Stimulated activated CD8-positive, alpha-beta memory T cell treated with anti-CD3 and anti-CD28 coated beads, Interleukin-7, amount 100 ng/mL, for 24 hours (primary cell): ENCODE measurements at places on chromosomes 13 and 19.
A peak's percentile ranks its signal among the peaks of the same experiment; 100 is the strongest.

- DNase-seq, result no peak
Observed at GRCh38 chr13:46389457-46390451, 2.7 kb upstream of the RUBCNL start.

- DNase-seq, result no peak
Observed at GRCh38 chr13:29835280-29836061, 14.9 kb downstream of the UBL3 start.

GRCh38 chr13:87403748-87404432 is 267.3 kb upstream of the SLITRK5 start:
- no peak for DNase-seq

DNA sequence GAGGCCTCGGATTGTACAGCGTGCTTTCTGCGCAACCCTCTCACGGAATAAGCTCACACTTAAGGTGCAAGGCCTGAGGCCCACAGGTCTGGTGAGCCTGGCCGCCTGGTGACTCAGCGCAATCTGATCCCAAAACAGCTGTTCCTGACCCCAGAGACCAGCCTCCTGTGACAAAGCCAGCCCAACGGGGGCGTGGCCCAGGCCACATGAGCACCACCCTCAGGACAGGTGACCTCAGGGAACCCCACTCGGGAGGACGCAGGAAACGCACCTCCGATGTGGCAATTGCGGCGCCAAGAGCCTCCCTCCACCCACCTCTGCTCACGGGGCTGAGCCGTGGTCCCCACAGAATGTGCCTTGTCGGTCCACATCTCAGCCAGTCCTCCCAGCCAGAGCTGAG is 26.4 kb downstream of the GRTP1 start:
- DNase-seq, result no peak

DNA sequence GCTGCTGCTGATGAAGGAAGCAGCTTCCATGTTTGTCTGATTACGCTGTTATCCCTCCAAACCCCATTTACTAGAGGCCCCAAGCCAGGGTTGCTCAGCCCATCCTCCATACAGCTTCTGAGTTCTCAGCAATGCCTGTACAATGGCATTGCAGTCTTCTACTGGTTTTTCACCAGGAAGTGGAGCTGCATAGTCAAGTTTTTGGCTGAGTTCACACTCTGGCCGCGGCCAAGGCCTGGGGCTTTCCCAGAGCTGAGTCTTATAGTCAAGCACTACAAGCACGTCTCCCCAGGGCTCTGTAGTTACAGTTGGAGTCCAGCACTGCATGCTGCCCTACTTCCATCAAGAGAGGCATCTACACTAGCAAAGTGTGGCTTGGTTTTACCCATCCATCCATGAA is 182.5 kb downstream of the POU4F1 start:
- no peak for DNase-seq

DNA sequence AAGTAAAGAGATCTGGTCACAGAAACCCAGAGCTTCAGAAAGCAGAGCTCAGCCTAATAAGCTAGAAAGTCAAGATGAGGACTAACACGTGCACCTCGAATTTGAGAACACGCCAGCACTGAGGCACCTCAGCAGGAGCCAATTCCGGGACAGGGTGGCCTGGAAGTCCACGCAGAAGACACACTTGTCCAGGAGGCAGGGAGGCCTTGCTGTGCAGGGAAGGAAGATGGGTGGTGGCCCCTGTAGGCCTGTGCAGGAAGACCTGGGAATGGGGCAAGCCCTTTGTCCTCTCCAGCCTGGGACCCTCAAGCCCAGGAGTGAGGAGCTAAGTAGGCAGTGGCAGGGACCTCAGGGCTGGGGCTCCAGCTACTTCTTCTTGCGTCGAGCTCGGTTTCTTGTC is 16.3 kb upstream of the VSTM2B start:
- no peak for DNase-seq

- no peak for DNase-seq
Observed at GRCh38 chr19:44907613-44908012, 2.0 kb downstream of the APOE start.

GRCh38 chr19:4851551-4852290 is 15.7 kb downstream of the PLIN3 start:
- peak; percentile 61 for DNase-seq
